T1000 (cell line): ENCODE measurements at places on chromosomes 3 and 15.

GRCh38 chr15:69351884-69352283 lies 53.2 kb downstream of the PAQR5 start:
- DNase-seq = no peak

DNA sequence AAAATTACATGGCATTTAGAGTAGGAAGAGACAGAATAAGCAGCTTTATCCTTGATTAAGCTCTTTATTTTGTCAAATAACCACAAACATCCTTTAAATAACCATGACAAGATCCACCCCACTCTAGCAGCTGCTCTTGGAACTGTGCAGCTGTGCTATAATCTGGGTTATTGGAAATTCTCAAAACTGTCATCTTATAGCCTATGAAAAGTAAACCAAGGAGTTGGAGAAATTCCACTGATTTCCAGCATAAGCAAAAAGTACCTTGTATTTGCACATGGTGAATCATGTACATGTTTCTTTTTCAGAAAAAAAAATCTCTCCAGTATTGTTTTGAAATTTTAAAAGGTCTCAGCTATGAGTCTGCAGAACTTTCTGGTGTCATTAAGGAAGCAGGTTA lies 88.8 kb upstream of the ABI3BP start:
- DNase-seq = no peak

GRCh38 chr15:32981536-32981935 lies 213.0 kb downstream of the FMN1 start:
- DNase-seq = no peak

DNA sequence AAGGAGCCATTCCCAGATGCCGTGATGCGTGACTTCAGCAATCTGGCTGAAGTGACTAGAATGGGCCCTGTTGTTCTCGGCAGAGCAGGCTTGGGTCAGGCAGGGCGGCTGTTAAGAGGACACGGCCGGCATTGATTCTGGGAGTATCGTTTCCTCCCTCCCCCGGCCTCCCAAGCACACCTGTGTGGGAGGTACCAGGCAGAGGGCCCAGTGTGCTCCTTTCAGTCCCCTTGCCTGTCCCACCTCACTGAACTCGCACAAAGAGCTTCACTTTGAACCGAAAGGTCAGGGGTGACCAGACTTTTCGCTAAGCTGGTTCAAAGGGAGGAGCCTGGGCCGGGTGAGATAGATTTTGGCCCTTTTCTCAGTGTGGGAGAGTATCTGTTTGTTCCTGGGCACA lies 92.7 kb downstream of the CEMIP start:
- DNase-seq = no peak

DNA sequence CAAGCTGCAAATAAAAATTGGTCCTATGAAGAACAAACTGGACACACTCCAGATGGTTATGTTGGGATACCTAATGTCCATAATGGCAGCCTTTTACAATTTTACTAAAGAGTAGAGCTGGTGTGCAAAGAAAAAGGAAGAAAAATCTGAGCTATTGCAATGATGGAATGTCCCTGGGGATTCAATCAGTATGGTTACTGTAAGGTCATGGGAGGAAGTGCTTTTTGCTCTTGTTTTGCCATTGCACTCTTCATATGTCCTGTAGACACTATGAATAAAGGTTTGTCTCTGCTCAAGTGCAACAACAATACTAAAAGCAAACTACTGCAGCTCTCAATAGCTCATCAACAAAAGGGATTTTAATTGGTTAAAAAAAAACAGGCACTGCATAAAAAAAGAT lies 5.4 kb downstream of the PFN2 start:
- DNase-seq = no peak

DNA sequence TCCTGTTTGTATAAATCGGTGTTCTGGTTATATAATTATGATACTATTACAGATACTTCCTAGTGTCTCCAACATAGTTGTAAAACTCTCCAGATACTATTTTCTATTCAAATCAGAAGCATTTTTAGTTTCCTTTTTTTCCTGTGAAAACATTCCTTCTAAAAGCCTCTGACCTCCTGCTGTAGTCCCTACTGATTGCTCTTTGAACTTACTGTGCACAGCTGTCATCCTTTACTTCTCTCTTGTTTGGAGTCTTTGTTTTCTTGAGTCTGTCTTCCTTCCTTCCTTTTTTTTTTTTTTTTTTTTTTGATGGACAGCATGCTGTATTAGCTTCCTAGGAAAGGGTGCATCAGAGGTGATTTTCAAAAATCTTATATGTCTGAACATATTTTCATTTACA lies 28.9 kb downstream of the NR2C2 start:
- no peak for DNase-seq

- DNase-seq = no peak
These were observed 24.5 kb upstream of the ZNF445 start for GRCh38 chr3:44501971-44502370.

DNA sequence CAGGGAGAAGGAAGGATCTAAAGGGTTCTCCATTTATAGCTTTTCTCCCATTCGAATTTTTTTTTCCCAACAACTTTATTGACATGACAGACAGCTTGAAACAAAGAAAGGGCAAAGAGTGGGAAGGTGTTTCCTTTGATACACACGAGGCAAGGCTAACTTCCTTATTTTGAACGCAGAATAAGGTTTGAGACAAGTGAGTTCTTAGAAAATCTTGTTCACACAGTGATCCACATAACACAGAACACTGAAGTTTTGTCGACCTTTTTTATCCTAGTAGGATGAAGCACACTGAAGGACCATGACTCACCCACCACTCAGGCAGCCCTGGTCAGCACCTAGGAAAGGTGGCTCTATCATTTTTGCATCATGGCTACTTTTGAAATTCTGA lies 425.8 kb upstream of the MDFIC2 start:
- no peak for DNase-seq

DNA sequence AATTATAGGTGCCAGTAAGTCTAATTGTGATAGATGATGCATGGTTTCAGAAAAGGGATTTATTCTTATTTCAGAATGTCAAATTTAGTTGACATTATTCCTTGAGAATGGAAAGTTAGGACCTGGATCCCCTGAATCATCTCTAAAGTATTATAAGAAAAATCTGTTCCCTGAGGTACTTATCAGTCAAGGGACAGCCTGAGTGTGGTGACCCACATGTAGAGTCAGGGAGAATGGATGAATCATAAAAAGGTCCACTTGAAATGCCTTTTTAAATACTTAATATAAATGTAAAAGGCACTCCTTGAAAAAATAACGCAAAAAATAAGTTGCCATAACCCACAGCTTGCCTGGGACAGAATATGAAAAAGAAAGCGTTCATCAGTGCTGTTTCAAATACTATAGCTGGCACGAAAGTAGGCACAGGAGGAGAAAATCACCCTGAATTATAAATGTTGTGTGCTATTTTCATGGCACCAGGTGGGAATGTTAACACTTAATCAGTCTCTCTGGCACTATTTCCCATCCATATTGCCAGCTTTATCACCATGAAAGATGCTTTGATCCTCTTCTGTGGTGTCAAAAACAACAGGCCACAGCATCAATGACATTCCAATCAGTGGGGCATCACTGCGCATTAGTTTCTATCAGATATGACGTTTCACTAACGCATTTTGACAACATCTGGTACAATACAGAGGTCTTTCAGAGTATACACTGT lies 208.5 kb downstream of the EPHA3 start:
- no peak for DNase-seq

DNA sequence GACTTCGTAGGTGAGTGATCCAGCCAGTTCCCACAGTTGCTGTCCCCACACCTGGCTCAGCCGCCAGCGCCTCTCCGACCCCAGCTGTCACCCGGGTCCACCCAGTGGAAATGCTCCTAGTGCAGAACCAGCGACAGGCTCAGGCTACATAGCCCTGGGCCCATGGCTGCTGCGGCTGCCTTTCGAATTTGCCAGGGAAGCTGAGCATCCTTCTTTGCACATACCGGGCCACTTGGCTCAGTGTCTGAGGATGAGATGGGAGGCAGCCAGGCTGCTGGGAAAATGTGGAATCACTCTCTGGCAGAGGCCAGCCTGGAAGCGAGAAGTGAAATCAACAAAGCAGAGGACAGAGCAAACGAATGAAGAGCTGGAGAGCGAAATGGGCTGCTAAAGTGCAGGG lies 80.1 kb downstream of the ST8SIA2 start:
- no peak for DNase-seq

- no peak for DNase-seq
These were observed 19.7 kb upstream of the UACA start for GRCh38 chr15:70783041-70783440.

DNA sequence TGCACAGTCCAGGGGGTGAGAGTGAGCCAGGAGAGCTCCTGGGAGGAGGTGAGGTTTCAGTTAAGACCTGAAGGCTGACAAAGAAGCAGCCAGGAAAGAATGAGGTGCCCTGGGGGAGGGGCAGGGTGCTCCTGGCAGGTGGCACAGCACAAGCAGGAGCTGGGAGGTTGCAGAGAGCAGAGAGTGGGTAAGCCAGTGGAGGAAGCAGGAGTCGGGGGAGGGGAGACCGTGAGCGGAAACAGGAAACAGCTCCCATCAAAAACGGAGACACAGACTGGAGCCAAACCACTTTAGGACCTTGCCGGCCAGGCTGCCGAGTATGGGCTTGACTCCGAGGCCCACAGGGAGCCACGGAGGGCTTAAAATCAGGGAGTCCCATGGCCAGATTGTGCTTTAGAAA lies 12.1 kb upstream of the FBLN2 start:
- DNase-seq = no peak

DNA sequence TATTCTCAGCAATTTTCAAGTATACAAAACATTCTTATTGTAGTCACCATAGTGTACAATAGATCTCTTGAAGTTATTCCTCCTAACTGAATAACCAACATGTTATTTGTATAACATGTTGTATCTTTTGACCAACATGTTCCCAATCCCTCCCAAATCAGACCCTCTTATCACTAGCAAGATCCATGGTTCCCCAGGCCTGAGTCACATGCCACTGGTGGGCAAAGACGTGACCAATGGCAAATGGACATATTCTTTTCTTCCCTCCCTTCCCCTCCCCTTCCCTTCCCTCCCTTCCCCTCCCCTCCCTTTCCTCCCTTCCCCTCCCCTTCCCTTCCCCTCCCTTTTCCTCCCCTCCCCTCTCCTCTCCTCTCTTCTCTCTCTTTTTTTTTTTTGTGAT lies 45.4 kb downstream of the AMOTL2 start:
- DNase-seq = no peak

DNA sequence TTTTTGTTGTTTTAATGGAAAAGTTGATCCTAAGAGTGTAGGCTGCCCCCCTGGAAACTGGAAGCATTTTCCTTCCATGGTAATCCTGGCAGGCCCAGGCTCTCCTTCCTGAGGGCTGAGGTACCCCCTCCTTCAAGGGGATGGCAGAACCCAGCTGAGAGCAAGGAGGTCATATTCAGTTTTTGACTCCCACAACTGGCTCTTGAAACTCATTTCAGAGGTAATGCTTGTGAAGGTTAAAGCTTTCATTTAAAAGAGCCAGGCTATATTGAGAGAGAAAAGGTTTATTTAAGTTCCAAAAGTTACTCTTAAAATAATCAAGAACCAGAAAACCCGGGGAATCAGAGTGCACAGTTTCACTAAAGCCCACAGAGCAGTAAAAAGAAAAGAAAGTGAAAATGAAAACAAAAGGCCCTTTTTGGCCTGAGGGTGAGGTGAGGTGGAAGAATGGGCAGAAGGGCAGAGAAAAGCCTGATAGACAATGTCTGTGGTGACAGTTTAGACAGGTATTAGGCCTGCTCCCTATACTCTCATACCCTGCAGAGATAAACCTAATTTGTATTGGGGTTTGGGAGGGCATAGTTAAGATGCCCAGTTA lies 47.0 kb upstream of the RBP1 start:
- DNase-seq = no peak

DNA sequence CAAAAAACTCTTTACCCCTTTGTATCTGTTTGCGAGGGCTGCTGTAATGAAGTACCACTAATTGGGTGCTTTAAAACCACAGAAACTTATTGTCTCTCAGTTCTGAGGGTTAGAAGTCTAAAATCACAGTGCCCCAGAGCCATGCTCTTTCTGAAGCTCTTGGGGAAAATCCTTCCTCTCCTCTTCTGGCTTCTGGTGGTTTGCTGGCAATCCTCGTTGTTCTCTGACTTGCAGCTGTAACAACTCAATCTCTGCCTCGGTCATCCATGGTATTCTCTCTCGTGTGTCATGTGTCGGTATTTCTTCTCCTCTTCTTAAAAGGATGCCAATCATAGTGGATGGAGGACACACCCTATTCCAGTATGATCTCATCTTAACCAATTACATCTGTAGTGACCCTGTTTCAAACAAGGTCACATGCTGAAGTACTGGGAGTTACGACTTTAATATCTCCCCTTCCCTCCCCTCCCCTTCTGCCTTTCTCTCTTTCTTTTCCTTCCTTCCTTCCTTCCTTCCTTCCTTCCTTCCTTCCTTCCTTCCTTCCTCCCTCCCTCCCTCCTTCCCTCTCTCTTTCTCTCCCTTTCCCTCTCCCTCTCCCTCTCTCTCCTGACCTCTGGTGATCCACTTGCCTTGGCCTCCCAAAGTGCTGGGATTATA lies 6.5 kb upstream of the ARL8B start:
- DNase-seq = no peak

- DNase-seq = no peak
These were observed 81.2 kb downstream of the ANO10 start for GRCh38 chr3:43540624-43541023.

DNA sequence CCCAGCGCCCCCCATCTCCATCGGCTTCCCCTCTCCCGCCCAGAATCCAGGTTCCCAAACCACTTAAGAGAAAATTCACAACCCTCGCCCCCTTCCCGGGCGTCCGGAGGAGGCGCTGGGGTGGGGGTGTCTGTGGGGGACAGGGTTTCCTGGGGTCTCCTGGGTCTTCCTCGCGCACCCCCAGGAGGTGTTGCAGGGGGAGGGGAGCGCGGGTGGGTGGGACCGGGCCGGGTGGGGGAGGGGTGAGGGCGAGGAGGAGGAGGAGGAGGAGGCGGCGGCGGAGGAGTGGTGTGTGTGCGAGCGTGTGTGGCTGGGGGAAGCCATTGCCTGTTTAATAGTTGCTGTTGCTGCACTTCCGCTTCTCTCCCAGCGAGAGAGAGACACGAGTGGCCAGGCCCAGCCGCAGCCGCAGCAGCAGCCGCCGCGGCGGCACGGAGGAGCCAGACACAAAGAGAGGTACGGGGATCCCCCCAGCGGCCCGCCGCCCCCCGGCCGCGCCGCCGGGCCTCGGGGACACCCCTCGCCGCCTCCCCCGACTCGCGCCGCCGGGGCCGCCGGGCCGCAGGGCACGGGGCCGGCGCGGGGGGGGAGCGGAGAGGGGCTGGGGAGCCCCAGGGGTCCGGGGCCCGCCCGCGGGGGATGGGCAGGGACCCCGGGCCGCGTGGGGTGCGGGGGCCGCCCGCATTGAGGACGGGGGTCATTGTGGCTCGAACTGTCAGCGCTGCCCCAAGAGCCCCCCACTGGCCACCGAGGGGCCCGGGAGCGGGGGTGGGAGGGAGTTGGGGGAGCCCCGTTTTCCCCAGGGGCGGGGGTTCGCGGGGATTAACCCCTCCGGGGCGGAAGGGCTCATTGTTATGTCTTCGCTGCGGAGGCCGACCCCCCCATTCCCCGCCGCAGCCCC lies at the start of gene UBE2E1:
Gene UBE2E1, plus strand, starts transcription at position 323 of the 901 bp plus-strand sequence. CDS start 1,315 bp downstream, outside the sequence.
- peak; percentile 17 for DNase-seq

- no peak for DNase-seq
These were observed 27.0 kb upstream of the CD200R1L start for GRCh38 chr3:112873632-112874031.
